ENCODE measurements at places on chromosomes 5 and 9. TPM values are rescaled to one million over a fixed set of nuclear protein-coding genes. Genes with fewer than 3 reads are reported as not detected.

GRCh38 chr5:133785182-133785581 is 172.8 kb upstream of the FSTL4 start:
- H3K36me3 ChIP-seq = no peaks in the 10 kb centered on the region
- H3K27ac ChIP-seq = no peak overlapping the region
- no peak overlapping the region for H3K4me3 ChIP-seq
- DNase-seq = no peak
- H3K4me1 ChIP-seq = no peaks in the 10 kb centered on the region

The FGF1 gene
- total RNA-seq = 5.4 TPM

- H3K4me3 ChIP-seq = no peak overlapping the region
- H3K27ac ChIP-seq = no peak overlapping the region
- no peak for DNase-seq
- peaks cover 10% of the 10 kb centered on the region for H3K4me1 ChIP-seq
- H3K36me3 ChIP-seq = no peaks in the 10 kb centered on the region
- no peaks in the 10 kb centered on the region for H3K27me3 ChIP-seq
Observed at GRCh38 chr5:89724379-89725095, 685.0 kb downstream of the CETN3 start.

DNA sequence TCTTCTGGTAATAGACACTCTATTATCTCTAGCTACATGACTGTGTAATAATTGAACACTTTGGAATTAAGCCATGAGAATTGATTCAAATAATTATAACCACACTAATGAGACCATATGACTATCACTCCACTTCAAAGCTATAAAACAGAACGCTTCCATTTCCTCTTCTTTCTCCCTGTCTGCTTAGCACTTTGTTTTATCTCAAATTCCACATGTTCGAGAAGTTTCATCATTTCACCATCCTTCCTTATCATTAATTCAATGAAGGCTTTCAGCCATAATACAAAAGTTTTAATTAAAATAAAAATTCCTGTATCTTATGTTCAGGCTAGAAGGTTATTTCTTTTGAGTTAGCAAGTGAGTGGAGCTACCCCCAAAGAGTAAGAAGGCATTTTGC is 7.4 kb upstream of the DCTN4 start:
- no peaks in the 10 kb centered on the region for H3K27me3 ChIP-seq
- no peak for DNase-seq
- no peak overlapping the region for H3K4me3 ChIP-seq
- H3K27ac ChIP-seq = no peak overlapping the region

The SMIM32 gene
- total RNA-seq = not detected

DNA sequence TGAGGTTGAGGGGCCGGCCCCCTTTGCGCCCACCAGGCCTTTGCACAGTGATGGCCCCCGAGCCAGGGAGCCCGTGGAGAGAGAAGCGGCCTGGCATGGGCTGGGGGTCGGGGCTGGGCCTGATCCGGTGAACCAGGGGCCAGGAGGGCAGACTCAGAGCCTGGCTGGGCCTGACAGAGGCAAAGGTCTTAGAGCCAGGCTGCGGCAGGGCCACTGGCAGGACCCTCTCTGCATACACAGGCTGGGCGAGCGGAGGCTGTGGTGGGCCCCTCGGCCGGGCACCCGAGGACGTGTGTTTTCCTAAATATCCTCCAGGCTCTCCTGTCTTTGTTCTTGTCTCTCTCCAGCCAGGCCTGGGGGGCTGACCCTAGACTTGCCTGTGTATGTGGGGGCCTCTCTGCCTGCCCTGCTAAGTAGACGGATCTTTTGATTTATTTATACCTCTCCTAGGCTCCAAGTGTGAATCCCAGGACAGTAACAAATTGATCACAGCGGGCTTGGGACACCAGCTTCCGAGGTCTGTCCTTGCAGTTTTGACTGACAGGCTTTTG is 933 bp downstream of the NEK6 start:
- H3K27ac ChIP-seq = peak overlapping the region; percentile 89
- H3K27me3 ChIP-seq = no peaks in the 10 kb centered on the region
- no peaks in the 10 kb centered on the region for H3K36me3 ChIP-seq
- no peaks in the 10 kb centered on the region for H3K4me1 ChIP-seq

GRCh38 chr9:123321616-123322272 is 34.3 kb upstream of the CRB2 start:
- H3K4me1 ChIP-seq = peaks cover 27% of the 10 kb centered on the region
- H3K27me3 ChIP-seq = no peaks in the 10 kb centered on the region
- no peak for DNase-seq
- no peak overlapping the region for H3K27ac ChIP-seq
- H3K4me3 ChIP-seq = no peak overlapping the region

The DDX4 gene
- not detected for total RNA-seq

- peak; percentile 55 for DNase-seq
- H3K27ac ChIP-seq = no peak overlapping the region
- peaks cover 26% of the 10 kb centered on the region for H3K4me1 ChIP-seq
- H3K36me3 ChIP-seq = peaks cover 25% of the 10 kb centered on the region
Observed at GRCh38 chr9:93644397-93645088, 68.2 kb downstream of the PHF2 start.

The CD72 gene
- total RNA-seq = 0.95 TPM

The GHR gene
- 13.7 TPM for total RNA-seq

DNA sequence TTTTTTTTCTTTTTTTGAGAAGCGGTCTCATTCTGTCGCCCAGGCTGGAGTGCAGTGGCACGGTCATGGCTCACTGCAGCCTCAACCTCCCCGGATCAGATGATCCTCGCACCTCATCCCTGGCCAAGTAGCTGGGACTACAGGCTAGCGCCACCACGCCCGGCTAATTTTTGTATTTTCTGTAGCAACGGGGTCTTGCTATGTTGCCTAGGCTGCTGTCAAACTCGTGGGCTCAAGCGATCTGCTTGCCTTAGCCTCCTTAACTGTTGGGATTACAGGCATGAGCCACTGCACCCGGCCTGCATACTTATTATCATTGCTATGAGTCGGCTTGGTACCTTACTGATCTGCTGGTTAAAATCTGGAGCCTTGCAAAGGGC is 790 bp upstream of the IARS1 start:
- H3K27me3 ChIP-seq = no peaks in the 10 kb centered on the region
- peaks cover 27% of the 10 kb centered on the region for H3K36me3 ChIP-seq
- DNase-seq = peak; percentile 60
- peak overlapping the region; percentile 79 for H3K27ac ChIP-seq
- peaks cover 26% of the 10 kb centered on the region for H3K4me1 ChIP-seq

DNA sequence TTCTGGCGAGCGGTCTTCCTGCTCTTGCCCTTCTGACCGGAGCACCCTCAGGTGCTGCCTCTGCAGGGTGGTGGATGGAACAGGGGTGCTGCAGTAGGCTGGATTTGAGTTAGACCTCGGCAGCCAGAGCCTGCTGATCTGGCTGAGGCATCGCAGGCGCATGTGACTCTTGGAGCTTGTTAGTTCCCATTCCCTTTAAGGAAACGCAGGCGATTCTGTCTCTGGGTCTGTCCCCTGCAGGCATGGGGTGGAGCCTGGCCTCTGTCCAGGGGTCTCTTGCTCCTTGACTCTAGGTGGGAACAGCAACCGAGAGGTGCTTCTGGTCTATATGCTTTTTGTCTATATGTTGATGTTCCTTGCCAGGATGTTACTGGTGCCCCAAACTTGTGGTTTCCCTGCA is 3.1 kb downstream of the WNK2 start:
- H3K27ac ChIP-seq = peak overlapping the region; percentile 89
- peak; percentile 86 for DNase-seq
- H3K36me3 ChIP-seq = no peaks in the 10 kb centered on the region
- H3K27me3 ChIP-seq = no peaks in the 10 kb centered on the region
- H3K4me1 ChIP-seq = peaks cover 73% of the 10 kb centered on the region

GRCh38 chr5:74257060-74257527 is 383.4 kb downstream of the ENC1 start:
- DNase-seq = no peak
- H3K4me3 ChIP-seq = no peak overlapping the region
- peak overlapping the region; percentile 73 for H3K27ac ChIP-seq
- peaks cover 4% of the 10 kb centered on the region for H3K4me1 ChIP-seq

The NRG2 gene
- 3.4 TPM for total RNA-seq

The C5orf58 gene
- total RNA-seq = not detected

DNA sequence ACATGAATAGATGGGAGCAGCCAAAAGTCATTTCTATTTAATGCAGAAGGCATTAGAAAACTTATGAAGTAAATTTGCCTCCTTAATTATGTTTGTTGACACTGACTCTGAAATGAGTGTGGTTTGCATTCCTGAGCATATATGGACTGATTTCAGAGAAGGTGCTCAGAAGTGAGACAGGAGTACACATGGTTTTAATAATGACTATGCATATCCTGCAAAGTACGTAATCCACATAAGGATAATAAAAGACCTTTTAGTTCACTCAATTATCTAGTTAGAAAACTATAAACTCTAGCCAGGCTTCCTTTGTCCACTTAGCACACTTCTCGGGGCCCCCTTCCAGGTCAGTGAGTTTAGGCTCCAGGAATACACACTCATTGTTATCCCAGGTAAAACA is 75.7 kb upstream of the SNX2 start:
- no peak overlapping the region for H3K4me3 ChIP-seq
- H3K27ac ChIP-seq = no peak overlapping the region
- no peaks in the 10 kb centered on the region for H3K4me1 ChIP-seq
- H3K27me3 ChIP-seq = no peaks in the 10 kb centered on the region

DNA sequence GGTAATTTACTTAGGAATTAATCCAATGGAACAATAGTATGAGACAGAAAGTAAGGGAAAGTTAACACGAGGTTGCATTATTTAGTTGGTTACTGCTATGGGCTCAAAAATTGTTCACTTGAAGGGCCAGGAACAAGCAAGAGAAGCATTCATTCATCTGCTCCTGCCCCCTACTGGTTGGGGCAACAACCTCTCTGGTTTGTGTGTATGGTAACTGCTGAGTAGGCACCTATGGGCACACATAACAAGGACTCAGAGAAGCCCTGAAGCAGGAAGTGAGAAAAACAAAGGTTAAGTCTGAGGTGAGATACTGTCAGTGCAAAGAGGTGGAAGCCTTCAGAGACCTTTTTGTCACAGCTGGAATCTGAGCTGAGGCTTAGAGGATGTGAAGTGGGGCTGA is 34.4 kb upstream of the RANBP6 start:
- no peaks in the 10 kb centered on the region for H3K36me3 ChIP-seq
- no peaks in the 10 kb centered on the region for H3K27me3 ChIP-seq
- H3K27ac ChIP-seq = no peak overlapping the region
- no peak for DNase-seq

DNA sequence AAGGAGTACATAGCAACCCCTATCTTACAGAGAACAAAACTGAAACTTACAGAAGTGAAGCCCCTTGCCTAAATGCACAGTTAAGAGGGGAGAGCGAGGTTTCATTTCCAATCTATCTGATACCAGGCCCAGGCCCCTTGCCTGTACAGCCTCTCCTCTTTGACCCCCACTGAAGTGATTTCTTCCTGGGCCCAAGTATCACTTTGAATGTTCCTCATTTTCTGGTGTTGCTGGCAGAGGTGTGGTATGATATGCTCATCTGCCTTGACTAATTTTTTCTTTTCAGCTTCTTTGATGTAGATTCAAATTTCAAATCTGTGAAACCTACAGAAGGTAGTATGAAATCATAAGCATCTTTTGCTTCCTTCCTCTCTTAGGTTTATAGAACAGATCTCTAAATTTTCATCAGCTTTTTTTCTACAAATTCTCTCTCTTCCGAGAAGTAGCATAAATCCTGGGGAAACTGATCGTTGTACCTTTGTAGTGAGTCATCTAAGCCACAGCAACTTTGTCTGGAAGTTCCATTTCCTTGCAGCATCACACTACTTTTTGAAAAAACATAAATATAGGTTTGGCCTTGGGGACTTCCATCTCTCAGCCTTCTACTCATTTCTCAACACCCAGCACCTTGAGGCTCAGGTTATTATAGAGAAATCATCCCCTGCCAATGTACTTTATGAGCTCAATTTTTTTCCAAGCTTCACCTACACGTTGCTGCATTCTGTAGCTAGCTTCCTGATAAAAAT is 402.4 kb upstream of the PTGER4 start:
- H3K27ac ChIP-seq = no peak overlapping the region
- no peak for DNase-seq
- no peak overlapping the region for H3K4me3 ChIP-seq
- H3K27me3 ChIP-seq = no peaks in the 10 kb centered on the region

The ANKRD31 gene
- total RNA-seq = not detected

- H3K4me1 ChIP-seq = no peaks in the 10 kb centered on the region
- H3K27ac ChIP-seq = no peak overlapping the region
- no peaks in the 10 kb centered on the region for H3K36me3 ChIP-seq
- DNase-seq = no peak
Observed at GRCh38 chr5:134273642-134274395, 47.9 kb upstream of the PPP2CA start.

- DNase-seq = no peak
- no peaks in the 10 kb centered on the region for H3K27me3 ChIP-seq
- H3K4me1 ChIP-seq = no peaks in the 10 kb centered on the region
Observed at GRCh38 chr5:168413062-168413461, 73.2 kb upstream of the RARS1 start.

The C9orf153 gene
- total RNA-seq = not detected

The TBC1D13 gene
- 21.3 TPM for total RNA-seq

GRCh38 chr5:158378931-158379330 is 520.0 kb upstream of the CLINT1 start:
- no peak for DNase-seq
- no peaks in the 10 kb centered on the region for H3K27me3 ChIP-seq
- H3K4me3 ChIP-seq = no peak overlapping the region
- no peaks in the 10 kb centered on the region for H3K36me3 ChIP-seq
- peaks cover 16% of the 10 kb centered on the region for H3K4me1 ChIP-seq
- H3K27ac ChIP-seq = no peak overlapping the region

The BAAT gene
- total RNA-seq = not detected

- H3K4me3 ChIP-seq = no peak overlapping the region
- no peaks in the 10 kb centered on the region for H3K27me3 ChIP-seq
- H3K36me3 ChIP-seq = peaks cover 6% of the 10 kb centered on the region
Observed at GRCh38 chr9:92098638-92099037, 16.6 kb downstream of the SPTLC1 start.

DNA sequence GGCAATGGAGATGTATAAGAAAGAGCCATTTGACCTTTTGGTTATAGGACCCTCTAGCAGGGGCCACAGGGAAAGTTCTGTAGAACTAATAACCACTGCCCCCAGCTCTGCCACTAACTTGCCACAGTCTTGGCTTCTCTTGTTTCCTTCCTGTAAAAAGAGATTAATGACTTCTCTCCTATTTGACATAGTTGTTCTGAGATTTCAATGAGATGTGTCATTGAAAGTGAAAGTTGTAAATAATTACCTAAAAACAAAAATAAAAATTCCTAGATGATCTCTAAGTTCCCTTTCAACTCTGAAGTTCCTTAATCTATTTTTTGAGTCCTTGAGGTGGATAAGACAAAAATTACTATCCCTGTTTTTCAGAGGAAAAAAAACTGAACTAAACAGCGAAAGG is 1.4 kb upstream of the KIF12 start:
- peaks cover 17% of the 10 kb centered on the region for H3K4me1 ChIP-seq
- H3K27ac ChIP-seq = no peak overlapping the region
- no peaks in the 10 kb centered on the region for H3K36me3 ChIP-seq
- peaks cover 26% of the 10 kb centered on the region for H3K27me3 ChIP-seq

DNA sequence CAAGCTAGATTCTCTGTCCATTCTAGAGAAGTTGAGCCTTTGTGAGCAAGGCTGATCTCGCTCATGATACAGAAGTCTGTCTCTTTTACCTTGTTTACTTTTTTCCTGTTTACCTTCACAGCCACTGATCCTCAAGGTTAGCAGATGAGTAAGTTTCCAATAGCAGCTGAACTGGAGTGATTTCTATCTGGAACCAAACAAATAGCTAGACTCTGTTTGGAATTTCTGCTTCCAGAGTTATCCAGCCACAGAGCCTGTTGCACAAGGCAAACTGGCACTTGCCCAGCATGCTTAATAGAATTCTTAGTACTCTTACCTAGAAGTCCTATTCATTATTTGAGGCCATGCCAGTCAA is 12.8 kb upstream of the PANK3 start:
- no peak overlapping the region for H3K27ac ChIP-seq
- no peak overlapping the region for H3K4me3 ChIP-seq
- H3K36me3 ChIP-seq = no peaks in the 10 kb centered on the region
- peaks cover 4% of the 10 kb centered on the region for H3K27me3 ChIP-seq
- no peaks in the 10 kb centered on the region for H3K4me1 ChIP-seq
- DNase-seq = no peak

All from sigmoid colon (tissue), 7 donors.